ENCODE measurements at places on chromosomes 3 and 15.
A peak's percentile ranks its signal among the peaks of the same experiment; 100 is the strongest.

DNA sequence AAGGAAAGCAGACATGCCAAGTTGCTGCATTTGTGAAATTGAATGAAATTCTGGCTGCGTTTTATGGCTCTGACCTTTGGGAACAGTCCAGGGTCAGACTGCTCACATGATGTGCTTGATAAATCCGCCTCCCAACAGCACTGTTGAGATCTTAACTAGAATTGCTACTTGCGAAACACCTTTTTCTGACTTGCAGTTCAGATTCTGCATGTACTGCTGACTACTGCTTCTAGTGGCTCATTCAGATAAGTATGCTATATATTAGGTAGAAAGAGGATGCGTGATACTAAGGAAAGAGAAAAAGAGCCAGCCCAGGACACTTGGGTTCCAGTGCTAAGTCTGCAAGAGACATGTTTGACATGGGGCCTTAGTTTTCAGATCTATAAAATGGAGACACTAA, 129.4 kb downstream of the LPP start:
- no peak for DNase-seq

DNA sequence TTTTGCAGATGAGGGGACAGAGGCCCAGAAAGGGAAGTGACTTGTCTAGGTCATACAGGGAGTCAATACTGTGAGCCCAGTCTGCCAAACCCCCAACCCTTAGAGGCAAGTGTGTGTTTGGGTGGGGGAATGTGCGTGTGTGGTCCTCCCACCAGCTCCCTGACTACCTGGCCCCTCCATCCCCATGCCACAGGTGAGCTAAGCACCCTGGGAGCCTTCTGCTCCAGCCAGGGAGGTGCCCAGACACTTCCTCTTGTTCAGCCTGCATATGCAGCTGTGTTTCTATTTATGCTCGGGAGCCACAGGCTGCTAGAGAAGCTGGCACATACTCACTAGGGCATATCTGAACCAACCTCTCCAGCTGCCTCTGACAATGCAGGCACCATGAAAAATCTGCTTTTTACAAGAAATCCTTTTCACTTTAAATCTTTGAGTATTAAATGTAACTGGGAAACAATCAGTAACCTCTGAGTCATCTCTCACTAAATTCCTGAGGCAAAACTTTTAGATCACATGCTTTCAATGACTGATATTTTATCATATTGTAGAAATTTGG, 20.7 kb downstream of the TBC1D2B start:
- DNase-seq: no peak

- DNase-seq: no peak
Observed at GRCh38 chr3:40068636-40069035, 240.9 kb upstream of the EIF1B start.

DNA sequence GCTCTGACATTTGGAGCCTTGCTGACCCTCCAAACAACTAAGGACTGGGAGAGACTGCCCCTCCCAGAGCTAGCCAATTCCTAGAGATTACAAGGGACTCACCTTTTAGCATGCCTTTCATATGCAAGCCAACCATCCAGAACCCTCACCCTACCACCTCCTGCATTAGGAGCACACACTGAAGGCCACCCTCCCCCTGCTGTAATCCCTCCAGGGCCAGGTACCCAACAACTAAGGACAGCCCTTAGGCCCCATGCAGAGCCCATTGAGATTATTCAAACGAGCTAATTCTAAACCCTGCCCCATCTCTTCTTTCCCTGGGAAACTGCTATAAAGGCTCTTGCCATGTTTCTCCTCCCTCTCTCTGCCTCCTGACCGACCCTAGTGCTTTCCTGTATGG, 352.6 kb downstream of the ERC2 start:
- DNase-seq: no peak

DNA sequence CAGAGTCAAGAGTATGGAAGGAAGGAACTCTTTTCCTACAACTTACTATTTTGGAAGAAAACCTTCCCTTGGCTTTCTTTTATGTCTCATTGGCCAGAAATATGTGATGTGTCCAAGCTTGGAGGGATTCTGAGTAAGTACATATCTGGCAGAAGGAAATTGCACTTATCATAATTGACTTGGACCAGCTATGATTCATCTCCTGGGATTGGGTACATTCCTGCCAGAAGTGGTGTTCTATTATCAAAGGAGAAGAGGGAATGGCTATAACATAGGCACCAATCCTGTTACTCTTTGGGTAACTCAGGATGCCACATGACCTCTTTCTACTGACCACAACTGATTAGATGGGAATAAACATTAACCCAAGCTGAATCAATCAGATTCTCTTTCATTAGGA, 13.5 kb upstream of the DAZL start:
- DNase-seq: no peak

- peak; percentile 48 for DNase-seq
Observed at GRCh38 chr3:159322322-159322939, 520.6 kb downstream of the MFSD1 start.

GRCh38 chr3:159210336-159210735, 408.5 kb downstream of the MFSD1 start:
- no peak for DNase-seq

DNA sequence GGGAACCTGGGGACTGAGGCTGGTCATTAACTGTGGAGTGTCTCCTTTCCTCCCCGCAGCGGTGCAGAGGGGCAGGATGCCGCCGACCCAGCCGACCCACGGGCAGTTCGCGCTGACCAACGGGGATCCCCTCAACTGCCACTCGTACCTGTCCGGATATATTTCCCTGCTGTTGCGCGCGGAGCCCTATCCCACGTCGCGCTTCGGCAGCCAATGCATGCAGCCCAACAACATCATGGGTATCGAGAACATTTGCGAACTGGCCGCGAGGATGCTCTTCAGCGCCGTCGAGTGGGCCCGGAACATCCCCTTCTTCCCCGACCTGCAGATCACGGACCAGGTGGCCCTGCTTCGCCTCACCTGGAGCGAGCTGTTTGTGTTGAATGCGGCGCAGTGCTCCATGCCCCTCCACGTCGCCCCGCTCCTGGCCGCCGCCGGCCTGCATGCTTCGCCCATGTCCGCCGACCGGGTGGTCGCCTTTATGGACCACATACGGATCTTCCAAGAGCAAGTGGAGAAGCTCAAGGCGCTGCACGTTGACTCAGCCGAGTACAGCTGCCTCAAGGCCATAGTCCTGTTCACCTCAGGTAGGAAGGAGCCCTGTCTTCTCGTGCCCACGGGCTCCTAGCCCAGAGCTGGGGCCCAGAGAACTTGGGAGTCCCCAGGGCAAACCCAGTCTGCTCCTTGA, 3.7 kb downstream of the NR2F2 start:
- peak; percentile 9 for DNase-seq

DNA sequence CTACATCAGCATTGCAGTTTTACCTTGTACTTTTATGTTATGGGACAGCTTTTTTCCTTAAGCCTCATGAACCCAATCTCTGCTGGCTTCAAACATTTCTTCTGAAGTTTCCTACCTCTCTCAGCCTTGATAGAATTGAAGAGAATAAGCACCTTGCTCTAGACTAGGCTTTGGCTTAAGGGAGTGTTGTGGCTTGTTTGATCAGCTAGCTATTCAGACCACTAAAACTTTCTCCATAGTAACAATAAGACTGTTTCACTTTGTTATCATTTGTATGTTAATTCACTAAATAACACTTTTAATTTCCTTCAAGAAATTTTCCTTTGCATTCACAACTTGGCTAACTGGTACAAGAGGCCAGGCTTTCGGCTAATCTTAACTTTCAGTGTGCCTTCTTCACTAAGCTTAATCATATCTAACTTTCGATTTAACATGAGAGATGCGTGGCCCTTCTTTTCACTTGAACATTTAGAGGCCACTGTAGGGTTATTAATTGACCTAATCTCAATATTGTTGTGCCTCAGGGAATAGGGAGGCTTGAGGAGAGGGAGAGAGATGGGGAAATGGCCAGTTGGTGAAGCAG, 8.1 kb upstream of the TIGIT start:
- no peak for DNase-seq

GRCh38 chr15:44659056-44659455, 4.4 kb downstream of the SPG11 start:
- DNase-seq: no peak

DNA sequence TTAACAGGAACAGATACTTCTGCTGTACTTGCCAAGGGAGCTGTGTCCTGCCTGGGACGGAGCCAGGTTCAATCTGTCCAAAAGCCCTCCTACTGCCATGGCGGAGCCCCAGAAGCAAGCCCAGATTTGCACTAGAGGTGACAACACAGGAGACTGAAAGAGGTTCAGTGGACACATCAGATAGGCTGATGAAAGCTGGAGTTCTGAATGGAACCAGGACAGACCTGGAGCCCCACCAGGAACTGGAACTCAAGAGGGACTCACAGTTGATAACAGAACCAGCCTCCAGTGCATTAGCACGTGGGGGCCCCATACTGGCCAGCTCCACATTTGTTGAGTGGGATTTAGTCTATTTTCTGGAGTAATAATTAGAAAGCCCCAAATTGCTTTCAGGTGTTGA, 315.5 kb downstream of the ARRDC4 start:
- no peak for DNase-seq

GRCh38 chr3:13015286-13016082, 57.7 kb downstream of the IQSEC1 start:
- peak; percentile 61 for DNase-seq

- DNase-seq: no peak
Observed at GRCh38 chr15:60464836-60465630, 13.9 kb downstream of the ICE2 start.

- DNase-seq: no peak
Observed at GRCh38 chr3:67507584-67507983, 146.8 kb downstream of the SUCLG2 start.

GRCh38 chr3:44654039-44654438, 5.5 kb downstream of the ZNF35 start:
- no peak for DNase-seq

DNA sequence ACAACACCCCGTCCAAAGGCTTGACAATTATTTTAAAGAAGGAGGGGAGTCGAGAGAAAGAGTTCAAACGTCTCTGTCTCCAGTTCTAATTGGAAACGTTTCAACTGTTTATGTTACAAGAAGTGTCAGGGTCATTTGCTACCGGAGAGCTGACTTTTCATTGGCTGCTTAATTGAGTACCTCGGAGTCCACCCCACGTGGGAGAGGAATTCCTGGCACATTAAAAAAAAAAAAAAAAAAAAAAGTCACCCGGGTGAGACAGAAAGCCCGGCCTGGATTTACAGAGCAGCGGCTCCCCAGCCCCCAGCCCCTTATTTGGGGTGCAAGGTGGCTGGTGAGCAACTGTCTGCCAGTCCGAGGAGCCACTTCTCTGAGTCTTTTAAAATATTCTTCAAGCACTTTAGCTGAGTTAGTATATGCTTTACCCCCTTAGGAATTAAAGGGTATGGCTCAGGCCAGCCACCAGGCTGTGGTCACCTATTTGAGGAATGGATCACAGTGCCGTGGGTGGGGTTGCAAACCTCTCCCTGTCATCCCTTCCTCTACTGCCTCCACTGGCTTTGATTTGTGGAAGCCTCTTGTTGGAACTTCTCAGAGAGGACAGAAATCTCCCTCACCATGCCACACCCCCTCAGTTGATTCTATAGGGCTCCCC, 3.9 kb upstream of the TLE3 start:
- no peak for DNase-seq

DNA sequence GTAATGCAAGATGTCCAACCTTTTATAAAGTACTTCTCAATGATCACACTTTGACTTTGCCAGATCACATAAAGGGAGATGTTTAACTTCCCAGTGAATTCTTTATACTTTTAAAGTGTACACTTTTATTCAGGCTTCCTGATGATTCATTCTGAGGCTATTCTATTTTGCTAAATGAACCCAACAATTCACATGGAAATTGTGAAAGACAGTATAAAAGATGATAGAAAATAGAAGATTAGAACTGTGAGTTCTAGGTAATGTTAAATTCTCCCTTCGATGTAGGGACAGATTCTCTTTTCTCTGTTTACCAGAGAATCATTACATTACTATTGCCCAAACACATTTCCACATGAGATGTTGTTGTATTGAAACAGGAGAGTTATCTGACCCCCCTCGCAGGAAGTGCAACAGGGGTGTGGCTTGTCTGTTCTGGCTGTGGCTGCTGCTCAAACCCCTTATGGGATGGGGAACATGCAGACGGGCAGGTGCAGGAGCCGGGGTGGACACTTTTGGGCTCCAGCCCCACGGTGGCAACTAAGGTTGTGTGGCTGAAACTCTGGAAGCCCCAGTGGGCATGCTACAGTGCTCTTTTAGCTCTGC, 131.3 kb upstream of the LRTM1 start:
- no peak for DNase-seq

GRCh38 chr15:35013370-35013769, 25.3 kb upstream of the ZNF770 start:
- no peak for DNase-seq

- DNase-seq: no peak
Observed at GRCh38 chr3:26989037-26989436, 366.5 kb downstream of the LRRC3B start.

DNA sequence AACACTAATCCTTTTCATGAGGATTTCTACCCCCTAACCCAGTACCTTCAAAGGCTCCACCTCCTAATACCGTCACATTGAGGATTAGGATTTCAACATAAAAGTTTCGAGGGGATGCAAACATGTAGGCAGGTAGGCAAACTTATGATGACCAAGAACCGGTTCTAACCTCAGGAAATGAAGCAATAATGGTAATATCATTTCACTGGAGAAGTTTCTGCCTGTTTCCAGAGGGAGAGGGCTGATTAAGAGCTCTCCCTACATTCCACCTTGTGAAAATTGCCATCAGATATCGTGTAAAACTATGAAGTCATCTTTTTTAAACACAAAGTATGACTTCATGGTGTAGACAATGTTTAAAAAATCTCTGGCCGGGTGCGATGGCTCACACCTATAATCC, 31.6 kb downstream of the NKIRAS1 start:
- no peak for DNase-seq

DNA sequence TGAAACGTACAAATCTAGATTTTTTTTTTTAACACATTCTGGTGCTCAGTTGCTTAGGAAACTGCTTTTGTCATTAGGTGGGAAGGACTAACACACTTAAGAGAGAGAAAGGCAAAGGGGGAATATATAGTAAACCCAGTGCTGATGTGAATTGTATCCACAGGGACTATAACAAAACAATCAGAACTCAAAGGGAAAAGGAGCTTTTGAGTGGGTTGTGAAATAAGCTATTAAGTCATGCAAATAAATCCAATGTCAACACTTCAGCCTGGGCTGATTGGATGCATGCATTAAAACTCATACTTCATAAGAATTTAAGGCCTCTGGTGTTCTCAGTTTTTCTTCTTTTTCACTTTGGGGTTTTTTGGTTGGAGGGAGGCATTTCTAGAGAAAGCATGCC, 628.9 kb downstream of the FHIT start:
- no peak for DNase-seq

- DNase-seq: no peak
Observed at GRCh38 chr15:84889313-84889990, 5.0 kb downstream of the SLC28A1 start.

DNA sequence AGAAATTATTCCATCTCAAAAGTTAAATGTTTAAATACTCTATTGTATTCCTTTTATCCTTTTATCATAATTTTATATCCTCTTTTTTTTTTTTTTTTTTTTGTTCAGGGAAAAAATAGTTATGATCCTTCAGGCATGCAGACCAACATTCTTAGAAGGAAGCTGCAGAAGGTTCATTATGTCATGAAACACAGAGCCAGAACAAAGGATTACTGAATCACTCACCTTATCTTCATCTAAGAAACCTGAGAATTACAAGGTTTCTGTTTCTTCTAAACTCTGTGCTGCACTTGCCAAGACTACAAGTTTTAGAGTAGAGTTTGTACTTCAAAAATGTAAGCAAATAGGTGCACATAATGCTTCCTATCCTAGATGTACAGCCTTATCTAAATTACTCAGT, 3.3 kb downstream of the PLCH1 start:
- no peak for DNase-seq

GRCh38 chr3:94303897-94304296, 241.0 kb downstream of the NSUN3 start:
- DNase-seq: no peak

- DNase-seq: no peak
Observed at GRCh38 chr3:124263168-124263567, 271.2 kb upstream of the ROPN1 start.

All from GM13976 (cell line).